ENCODE measurements at places on chromosomes 5 and 9.

DNA sequence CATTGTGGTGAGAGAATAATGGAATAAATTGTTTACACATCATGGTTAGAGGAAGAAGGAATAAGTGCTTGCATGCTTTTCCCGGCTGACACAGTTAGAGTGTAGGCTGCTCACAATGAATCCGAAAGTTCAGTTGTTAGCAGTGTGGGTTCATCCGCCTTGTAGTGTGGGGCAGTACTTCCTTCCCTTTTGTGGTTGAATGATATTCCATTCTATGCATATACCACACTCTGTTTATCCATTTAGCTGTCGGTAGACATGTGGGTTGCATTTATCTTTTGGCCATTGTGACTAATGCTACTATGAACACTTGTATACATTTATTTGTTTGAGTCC, 84.0 kb downstream of the COL5A1 start:
- no peak for DNase-seq

DNA sequence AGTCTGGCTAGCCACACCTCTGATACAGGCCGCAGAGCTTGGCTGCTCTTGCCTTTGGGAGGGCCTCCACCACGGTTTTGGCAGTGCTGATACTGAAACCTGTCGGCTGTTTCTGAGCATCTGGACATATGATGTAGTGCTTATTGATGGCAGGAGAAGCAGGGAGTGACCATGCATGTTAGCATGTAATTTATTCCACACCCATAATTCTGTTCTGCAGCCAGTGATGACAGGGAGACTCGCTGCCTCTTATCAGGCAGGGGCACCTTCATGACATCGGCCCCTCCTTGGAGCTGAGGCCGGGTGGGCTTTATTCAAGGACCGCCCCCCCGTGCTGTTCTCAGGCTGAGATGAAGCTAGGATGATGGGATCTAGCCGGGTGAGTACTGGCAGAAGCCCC, 49.0 kb downstream of the OLFM1 start:
- no peak for DNase-seq

GRCh38 chr5:6902597-6902996, 189.4 kb downstream of the TENT4A start:
- no peak for DNase-seq

DNA sequence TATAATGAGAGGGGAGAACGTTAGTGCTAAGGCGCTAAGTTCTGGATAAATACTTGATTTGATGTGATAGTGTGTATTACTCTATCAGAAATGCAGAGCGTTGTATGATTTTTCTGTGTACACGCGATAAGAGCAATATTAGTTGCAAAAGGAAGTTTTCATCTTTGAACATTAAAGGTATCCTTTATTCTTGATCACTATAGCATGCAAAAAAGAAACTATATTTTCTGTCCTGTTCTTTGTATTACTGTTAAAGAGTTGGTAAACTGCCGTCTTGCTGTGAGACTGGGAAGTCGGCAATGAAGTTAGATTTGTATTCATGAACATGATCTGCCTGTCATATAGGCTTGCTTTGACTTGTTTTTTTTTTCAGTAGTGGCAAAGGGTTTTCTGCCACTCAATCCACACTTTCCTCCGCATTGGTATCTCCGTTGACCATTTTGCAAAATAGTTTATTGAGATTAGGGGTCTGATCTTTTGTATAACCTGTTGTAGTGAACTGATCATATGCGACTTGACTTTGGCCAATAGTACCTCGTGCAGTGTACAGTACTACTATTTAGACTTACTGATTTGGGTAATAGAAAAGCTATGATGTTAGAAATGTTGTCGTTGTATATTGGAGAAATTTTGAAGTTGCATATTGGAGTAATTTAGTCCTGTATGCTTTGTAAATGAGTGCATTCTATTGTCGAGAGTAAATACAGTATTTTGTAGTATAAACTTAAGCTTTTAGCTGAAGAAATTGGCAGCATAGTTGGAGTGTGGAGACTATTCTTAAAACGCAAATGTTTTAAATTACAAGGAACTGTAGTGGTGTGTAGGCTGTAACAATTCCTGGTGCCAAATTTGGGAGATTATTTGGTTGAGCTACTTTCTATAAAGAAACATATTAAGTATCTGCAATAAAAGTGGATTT, 1.7 kb downstream of the DENND4C start:
- no peak for DNase-seq

DNA sequence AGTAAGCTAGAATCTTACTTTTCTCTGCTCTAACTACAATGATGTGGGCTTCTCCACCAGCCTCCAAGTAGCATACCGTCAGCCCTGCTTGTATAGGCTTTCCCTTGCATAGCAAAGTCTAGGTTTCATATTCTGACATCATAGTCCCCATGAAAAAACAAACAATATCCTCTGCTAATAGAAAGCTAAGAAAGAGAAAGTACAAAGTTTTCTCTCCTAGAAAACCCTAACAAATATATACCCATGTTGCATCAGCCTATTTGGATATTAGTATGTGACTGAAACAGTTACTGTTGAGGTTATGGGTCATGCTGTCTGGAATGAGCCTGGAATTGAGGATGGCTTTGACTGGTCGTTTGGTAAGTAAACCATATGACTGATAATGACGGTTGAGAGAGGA, 1696.0 kb downstream of the MAT2B start:
- DNase-seq: no peak

DNA sequence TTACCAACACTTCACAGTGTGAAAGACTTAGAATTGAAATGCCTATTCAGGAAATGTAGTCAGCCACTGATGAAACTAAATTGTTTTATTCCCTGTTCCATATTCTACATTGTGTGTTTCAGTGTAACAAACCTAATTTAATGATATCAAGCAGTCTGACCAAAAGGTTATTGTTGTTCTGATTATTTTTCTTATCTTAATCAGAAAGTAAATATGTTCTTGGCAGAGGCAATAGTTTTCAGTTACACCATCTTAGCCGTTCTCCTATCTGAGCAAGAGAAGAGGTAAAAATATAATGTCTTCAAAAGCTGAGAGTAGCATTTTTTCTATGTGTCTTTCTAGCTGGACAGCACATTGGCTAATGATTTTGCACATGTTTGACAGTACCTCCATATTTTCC, 17.1 kb downstream of the CDC26 start:
- DNase-seq: no peak

DNA sequence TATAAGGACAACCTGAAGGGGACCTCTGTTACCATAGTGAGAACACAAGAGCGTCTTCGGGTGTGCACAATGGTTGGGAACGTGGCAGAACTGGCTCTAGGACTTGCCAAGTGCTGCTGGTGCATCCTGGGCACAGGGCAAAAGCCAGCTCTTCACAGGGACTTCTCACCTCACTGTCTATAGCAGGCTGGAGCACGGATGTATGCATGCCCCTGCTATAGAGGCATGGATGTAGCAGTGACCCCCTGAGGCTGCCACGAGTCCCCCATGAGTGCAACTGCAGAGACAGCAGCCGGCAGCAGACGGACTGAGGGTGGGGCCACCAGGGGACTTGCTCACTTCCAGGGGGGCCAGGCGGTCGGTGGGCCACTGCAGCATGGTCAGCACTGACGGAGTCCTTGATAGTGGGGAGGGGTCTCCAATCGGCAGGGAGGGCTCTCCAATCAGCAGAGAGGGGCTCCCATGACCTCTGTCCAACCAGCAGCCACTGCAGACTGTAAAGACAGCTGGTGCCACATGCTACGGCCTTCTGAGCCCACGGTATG, 64.9 kb downstream of the SEMA4D start:
- DNase-seq: no peak

DNA sequence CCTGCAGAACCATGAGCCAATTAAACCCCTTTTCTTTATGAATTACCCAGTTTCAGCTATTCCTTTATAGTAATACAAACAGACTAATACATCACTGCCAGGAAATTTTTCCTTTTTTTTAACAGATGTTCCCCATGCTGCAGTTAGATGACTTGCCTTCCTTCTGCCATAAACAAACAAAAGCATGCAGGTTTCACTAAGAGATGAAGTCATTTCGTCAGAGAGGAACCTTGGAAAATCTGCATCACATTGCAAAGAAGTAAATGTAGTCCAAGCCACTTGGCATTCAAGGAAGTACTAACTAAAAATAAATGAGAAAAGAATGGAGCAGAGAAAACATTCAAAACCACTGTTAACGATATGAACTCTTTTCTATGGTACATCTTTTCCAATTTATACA, 194.1 kb upstream of the EFNA5 start:
- DNase-seq: peak; percentile 58

DNA sequence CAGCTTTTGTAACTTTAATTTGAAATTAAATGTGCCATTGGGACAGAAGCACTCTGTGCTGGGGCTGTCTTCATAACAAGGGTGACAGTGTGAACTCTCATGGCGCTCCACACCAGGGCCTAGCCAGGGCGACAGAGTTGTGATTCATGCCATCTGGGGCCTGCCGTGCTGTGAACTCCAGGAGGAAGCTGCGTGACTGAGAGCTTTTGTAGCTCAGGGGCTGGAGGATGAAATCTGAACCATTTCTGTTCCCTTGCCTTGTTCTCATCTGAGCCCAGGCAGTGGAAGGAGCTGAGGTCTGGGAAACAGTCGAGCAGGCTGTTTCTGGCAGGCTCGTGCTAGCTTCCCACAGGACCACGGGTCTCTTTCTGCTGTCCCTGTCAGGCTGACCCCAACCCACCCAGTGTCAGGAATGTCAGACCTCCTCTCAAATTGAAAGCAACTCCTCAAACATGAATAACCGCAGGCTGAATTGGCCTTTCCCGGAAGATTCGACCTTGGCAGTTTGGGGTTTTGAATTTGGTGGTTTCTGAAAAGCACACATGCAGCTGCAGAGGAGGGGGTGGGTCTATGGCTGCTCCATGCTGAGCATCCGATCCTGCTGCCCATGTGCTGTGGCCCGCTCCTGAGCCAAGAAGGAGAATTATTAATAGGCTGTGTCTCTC, 69.2 kb upstream of the RPS23 start:
- DNase-seq: peak; percentile 81

- no peak for DNase-seq
Measured at GRCh38 chr9:76751001-76751400, 13.2 kb upstream of the PCA3 start.

DNA sequence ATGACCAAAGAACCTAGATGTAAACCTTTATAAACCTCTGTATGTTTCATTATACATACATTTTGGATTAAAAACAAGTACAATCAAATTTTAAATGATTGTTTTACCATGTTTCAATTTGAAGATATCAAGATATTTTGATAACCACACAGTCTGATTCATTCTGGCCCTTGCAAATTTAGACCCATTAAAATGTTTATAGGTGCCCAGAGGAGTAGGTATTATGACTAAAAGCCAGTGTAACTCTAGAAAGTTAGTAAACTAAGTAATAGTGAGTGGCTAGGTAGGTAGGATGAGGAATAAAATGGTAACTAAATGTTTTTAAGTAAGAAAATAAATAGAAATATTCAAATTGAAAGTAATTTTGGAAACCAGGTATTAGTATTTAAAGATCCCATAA, 165.5 kb downstream of the PBX3 start:
- no peak for DNase-seq

- DNase-seq: no peak
Measured at GRCh38 chr5:139838381-139839197, 43.0 kb downstream of the PSD2 start.

DNA sequence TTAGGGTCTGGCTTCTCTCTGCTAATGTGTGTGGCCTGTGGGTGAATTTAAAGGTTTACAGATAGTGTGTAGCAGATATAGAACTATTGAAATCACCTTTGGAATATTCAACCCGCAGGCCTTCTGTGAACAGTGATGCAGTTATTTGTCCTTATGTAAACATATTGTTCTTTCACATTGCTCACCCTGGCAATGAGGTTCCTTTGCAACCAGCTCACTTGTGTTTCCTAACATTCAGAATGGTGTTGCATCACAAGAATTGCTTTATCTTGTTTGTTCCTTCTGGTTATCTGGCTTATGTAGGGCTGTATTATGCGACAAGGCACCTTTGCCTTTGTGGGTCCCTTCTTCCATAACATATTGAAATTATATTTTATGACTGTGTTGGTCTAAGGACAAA, 370.3 kb downstream of the NNT start:
- DNase-seq: no peak

DNA sequence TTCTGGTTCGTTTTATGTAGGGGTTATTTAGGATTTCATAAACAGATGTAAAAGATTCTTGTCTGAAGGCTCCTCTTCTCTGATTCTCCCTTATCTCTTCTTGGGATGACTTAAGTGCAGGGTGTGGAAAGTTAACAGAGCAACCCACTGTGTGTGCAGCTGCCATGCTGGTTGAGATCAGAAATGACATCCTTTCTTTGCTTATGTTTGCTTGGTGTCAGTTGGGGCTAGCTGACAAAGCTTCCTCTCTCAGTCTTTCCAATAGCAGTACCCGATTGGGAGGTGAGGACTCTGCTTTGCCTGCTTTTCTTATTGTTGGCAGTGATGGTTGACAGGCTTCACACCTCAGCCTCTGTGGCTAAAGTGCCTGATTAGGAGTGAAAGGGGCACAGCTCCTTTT, 26.5 kb downstream of the OGN start:
- DNase-seq: no peak

DNA sequence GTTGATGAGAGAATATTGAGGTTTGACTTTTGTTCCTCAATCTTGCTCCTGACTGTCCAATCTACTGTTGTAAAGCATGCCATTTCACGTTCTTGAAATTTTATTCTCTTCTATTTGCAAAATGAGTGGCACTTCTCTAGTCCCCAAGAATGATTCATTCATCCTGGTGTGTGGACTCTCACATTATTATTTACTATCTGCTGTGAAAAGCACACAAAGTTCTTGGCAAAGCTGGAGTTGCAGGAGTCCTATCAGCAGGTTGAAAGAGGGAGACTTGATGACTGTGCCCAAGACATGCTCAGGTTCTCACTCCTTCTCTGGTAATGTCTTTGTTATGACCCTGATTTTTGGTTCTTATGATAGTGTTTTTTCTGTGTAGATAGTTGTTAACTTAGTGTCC, 382.6 kb downstream of the DMRTA1 start:
- DNase-seq: no peak

GRCh38 chr5:149581931-149582768, 852 bp downstream of the ARHGEF37 start:
- no peak for DNase-seq

- DNase-seq: no peak
Measured at GRCh38 chr5:41009232-41009631, 61.9 kb downstream of the MROH2B start.

- no peak for DNase-seq
Measured at GRCh38 chr5:176628406-176629228, 1.7 kb downstream of the SNCB start.

GRCh38 chr9:3977614-3978112, 322.2 kb downstream of the GLIS3 start:
- DNase-seq: no peak

DNA sequence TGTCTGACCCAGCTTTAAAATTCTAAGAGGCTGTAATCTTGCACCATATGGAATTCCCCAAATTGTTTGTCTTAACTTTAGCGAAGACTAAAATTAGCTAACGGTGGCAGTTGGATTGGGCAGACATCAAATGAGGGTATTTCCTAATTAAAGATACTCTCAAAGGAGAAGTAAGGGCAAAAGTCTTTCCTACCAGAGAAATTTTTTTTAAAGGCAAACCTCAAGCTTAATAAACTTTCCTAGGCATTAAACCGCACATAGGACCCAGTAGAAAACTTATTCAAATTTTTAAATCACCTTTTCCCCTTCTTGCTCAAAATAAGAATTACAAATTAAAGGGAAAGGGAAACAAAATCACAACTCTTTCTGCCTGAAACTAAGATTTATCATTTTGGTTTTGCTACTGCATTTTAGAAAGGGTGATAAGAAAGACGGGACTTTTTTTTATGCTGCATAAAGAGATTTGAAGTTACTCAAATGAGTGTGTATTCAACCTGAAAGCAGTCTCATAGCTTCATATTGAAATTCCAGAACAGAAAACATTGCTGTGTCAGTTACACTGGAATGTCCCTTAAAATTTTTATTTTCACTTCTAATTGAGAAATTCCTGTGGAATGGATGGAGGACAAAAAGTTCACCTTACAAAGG, 189.1 kb upstream of the PTGER4 start:
- DNase-seq: no peak
